ENCODE measurements at places on chromosomes 4 and X. TPM values are rescaled to one million over a fixed set of nuclear protein-coding genes. Genes with fewer than 3 reads are reported as not detected.

MGAT4D gene
- total RNA-seq, result not detected

PPP4R3C gene
- not detected for total RNA-seq

SFRP2 gene
- 3.2 TPM for total RNA-seq

GUCY1B1 gene
- 1.5 TPM for total RNA-seq

Measured in progenitor cell of endocrine pancreas (in vitro differentiated cells).